ENCODE measurements at places on chromosomes 4 and X.

DNA sequence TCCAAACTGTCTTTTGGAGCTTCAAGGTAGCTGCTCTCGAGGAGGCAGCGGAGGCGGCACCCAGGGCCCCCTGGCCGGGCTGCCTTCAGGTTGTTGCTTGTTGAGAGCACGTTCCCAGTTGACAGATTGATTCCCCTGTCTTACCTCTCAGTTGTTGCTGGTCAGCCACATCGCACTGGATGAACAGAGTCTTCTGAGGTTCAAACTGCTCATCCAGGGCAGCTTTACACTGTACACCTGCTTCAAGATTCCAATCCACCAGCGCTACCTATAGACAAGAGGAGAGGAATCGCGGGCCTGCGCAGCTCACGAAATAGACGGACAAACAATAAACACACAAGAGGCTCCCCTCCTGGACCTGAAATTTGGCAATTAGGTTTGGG lies 497 bp downstream of the HPGD start:
- DNase-seq: peak; percentile 5

DNA sequence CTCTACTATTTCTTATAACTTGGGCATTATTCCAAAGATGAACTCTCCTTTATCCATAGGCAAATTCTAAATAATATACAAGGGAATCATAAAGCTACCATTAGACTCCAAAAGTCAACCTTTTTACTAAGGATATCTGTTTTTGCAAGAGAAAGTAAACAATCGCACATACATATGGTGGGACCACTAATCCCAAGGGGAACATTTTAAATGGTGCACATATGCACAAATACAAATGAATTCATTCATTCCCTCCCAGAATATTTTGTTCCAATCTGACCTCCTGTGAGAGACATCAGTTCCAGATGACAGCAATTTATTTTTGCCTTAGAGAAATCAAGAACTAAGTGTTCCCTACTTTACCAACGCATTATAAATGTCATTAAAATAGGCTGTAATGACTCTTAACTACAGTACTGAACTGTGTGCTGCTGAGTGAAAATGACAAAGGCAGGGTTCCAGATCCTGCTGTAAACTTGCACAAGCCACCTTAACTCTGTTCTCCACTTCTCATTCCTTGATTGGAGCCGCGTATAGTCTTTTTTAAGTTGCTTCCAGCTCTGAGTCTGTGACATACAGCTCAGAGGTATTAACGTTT lies 2.0 kb downstream of the DHX15 start:
- no peak for DNase-seq

GRCh38 chr4:7194251-7195140 lies 2.2 kb downstream of the SORCS2 start:
- DNase-seq: peak; percentile 24

GRCh38 chrX:117851025-117851424 lies 265.6 kb downstream of the KLHL13 start:
- no peak for DNase-seq

DNA sequence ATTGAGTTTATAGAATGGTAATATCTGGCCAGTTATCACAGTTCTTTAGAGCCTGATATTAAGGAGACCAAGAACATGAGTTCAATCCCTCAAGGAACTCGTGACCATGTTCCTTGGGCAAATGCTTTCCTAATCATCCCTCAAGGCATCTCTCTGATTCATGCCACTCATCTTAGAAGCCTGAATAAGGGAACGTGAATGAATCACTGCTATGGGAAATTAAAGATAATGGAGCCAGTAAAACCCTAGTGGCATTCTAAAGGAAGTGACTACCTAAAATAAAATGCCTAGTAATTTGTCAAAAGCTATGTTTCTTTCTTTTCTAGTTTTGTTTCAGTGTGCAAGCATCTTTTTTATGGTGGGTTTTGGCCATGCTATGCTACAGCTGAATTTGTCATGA lies 1161.3 kb downstream of the C4orf33 start:
- DNase-seq: no peak

DNA sequence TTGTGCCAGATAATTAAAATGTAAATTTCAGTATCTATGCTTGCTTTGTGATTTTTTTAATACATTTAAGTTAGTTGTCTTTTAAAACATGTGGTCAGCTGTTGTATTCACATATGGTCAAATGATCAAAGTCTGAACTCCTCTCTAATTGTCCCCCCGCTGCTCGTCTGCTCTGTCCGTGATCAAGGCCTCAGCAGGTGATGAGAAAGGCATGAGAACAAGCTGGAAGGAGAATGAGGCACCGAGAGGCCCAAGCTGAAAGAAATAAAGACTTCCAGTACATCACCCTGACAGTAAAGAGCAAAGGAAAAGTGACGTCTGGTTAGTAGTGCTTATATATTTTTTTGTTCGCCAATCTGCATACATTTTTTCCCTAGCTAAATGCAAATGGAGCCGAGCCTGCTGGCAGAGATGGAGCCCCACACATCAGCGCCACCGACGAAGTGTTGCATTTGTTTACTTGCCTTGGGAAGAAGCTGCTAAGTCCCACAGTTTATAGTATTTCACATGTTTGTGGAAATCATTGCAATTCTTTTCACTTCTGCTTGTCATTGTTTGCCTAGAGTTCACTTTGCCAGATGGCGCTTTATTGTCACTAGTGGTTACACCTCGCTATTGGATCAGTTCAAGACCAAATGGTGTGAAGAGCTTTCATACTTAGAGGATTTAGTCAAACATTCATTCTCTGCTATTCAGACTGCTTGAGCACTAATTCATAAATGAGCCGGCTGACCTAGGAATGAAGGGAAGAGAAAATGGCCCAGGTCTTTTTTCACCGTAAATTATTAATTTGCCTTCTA lies 181.5 kb downstream of the ZIC3 start:
- no peak for DNase-seq

- DNase-seq: no peak
Observed at GRCh38 chrX:11089802-11090201, 21.3 kb upstream of the HCCS start.

DNA sequence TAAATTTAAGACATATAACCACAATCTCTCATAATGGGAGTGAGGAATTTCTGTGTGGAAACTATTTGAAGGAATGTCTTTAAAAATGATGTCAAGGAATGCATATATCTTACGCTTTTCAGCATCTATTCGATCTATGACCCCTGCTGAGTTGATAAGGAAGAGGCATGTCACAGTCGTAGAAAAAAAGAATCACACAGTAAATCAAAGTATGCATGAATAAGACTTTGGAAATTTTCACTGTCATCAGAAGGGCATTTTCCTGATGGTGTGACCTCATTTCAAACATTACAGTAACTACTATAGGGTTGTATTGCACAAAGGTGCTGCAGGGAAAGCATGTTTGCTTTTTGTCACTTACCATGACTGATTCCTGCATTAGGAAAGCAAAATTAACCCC lies 41.5 kb downstream of the REELD1 start:
- no peak for DNase-seq

DNA sequence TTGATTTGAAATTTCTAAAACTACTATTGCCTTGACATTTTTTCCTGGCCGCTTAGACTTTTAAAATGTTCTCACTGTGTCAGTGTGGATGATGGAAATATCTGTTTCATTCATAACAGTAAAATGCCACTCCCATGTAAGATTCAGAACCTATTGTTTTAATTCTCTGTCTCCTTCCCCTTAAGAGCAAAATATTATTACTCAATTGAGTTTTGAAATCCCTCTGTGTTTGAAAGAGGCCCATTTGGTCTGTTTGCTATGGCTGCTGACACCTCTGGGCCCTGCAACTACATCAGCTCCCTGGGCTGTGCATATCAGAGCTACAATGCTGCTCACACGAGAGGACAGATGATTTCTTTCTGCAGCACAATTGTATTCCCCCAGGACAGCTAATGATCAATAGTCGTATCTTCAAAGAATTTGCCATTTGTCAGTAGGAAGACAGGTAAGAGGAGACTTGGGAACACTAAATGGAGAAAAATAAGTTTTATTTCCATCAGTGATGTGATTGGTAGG lies 388.0 kb upstream of the GALNT7 start:
- DNase-seq: no peak

GRCh38 chrX:11259437-11259836 lies 33.8 kb upstream of the AMELX start:
- no peak for DNase-seq

DNA sequence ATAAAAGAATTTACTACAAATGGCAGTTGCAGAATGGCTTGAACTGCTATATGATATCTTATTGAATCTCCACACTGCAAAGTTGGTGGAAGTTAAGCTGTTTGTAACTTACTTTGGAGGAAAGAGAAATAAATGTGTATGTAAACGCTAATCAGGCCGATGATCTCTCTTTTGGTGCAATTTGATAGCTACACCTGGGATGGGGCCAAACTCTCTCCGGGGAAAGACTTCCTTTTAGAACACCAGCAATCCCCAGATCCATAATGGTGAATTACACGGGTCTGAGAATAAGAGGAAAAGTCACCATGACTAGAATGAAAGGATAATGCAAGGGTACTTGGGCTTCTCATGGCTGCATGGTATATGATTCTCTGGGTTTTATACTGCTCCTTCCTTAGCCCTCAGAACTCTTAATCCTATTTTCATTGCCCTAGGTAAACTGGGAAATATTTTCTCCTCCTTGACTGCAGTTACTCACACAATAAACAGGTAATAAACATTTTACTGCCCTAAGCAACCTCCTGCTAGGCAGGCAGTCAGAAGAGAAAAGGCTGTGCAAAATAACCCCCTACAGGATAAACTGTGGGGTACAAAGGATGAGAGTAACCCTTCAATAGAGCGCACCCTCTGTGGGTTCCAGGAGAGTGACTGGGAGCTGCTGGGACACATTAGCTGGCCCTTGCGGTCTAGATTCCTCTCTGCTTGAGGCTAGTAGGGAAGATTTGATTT lies 109.3 kb downstream of the MGST2 start:
- no peak for DNase-seq

DNA sequence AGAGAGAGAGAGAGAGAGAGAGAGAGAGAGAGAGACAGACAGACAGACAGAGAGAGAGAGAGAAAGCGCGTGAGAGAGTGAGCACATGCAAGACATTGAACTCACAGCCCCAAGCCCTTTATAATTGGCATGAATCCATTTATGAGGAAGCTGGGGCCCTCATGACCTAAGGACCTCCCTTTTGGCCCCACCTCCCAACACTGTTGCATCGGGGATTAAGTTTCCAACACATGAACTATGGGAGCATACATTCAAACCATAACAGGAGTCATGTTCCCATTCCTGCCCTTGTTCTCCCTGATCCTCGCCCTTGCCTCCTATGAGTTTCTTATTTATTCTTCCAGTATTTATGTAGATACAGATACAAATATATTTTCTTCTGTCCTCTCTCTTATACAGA lies 269.8 kb upstream of the ARX start:
- DNase-seq: no peak

DNA sequence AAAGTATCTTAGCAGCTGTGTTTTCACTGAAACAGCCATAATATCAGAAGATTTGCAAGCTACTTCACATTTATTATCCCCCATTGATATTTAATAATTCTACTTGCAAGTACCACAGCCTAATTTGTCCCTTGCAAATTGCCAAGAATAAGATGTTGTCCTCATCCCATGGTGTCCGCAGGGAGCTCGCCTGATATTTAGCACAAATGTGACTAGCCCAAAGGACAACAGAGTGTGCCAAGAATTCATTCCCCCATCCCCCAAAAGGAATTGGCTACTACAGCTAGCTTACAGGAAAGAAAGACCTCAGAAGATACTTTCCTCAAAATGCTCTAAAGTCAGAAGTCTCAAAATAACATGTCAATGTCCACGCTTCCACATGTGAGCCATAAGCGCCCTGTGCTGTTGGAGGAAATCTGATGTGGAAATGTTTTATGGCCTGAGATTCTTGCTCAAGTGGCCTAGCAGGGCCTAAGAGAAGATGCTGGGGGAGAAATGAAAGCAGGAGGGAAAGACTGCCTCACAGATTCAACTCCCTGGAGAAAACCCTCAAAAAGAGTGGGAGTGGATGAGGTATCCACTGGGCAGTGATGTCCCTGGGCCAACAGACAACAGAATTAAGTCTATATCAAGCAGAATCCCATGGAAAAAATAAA lies 111.4 kb downstream of the SH3KBP1 start:
- no peak for DNase-seq

DNA sequence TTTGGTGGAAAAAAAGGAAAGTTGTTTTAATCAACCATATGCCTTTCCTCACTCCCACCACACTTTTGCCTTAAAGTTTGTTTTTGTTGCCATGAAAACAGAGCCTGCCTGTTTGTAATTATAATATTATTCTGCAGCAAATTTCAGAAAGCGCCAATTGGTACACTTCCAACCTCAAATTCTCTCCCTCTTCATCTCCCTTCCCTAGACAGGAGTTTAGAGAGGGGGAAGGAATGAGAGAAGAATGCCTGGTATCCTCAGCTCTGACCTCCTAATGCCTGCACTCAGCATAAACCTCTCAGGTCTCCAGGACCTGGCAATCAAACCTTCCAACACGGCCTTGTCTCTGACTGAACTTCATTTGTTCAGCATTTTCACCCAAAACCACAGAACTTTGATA lies 138.4 kb upstream of the HCCS start:
- no peak for DNase-seq

GRCh38 chr4:87679449-87680169 lies 29.5 kb downstream of the DMP1 start:
- DNase-seq: peak; percentile 42

GRCh38 chr4:161486461-161486860 lies 677.3 kb downstream of the FSTL5 start:
- DNase-seq: no peak

- DNase-seq: no peak
Observed at GRCh38 chrX:67726018-67726417, 182.2 kb downstream of the AR start.

DNA sequence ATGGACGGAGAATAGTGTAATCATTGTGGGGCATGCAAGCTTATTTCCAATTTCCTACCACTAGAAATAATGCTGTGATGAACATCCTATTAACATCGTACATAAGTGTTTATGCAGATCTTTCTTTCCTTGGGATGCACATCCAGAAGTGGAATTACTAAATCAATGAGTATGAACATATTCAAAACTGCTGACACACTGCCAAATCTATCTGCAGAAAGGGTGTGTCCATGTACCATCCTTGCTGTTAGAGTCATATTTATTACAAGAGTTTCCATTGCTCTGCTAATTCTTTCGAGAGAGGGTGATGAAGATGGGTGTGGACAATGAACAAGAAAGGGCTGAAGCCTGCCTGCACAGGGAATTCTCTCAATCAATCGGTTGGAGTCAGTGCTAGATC lies 82.6 kb downstream of the GPC4 start:
- no peak for DNase-seq

DNA sequence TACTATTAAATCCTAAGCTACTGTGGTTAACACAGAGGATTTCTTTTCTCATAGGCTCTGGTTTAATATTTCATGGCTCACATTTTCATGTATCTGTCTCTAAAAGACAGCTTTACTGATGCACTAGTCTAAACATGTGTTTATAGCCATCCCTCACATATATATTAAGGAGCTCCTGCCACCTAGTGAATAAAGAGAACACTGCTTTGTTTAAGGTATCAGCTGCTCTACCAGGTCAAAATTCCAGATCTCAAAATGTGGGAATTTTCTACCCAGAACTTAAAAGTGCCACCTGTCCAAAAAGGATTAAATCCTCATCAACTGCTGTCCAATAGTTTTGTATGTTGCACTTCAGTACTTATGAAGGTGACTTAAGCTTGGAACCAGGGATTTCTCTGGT lies 188.5 kb upstream of the TEX13C start:
- DNase-seq: peak; percentile 1

GRCh38 chrX:140447150-140447549 lies 57.7 kb downstream of the SOX3 start:
- DNase-seq: no peak

- no peak for DNase-seq
Observed at GRCh38 chr4:119692001-119692400, 63.4 kb upstream of the PDE5A start.

GRCh38 chrX:134525086-134525792 lies 65.3 kb downstream of the HPRT1 start:
- DNase-seq: no peak

Data from activated CD4-positive, alpha-beta T cell treated with anti-CD3 and anti-CD28 coated beads, Interleukin-2, Interleukin-4, amounts not matched to agents 100 ng/mL and 50 ng/mL, durations not matched to agents 16 hours and 8 hours (primary cell).